Stimulated activated CD8-positive, alpha-beta memory T cell treated with anti-CD3 and anti-CD28 coated beads, Interleukin-2, amount 100 ng/mL, for 48 hours (primary cell): ENCODE measurements at places on chromosomes 2 and 18.

DNA sequence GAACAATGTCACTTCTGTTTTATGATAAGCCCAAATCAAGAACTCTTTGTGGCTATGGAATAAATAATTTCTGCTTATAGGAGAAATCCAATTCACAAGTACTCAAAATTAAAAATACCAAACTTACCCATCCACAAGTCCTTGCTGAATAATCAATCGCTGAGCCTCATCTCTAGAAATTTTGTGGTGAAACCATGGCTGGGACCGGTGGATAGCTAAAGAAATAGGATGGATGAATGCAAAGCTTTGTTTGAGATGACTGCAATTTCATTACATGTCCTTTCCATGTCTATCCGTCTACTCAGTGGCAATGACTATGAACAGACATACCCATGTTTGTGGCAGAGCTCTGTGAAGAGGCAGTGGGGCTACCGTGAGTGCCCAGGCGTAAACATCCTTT, 124.4 kb downstream of the GRB14 start:
- DNase-seq: no peak

GRCh38 chr2:96264086-96264485, 1.7 kb downstream of the TMEM127 start:
- DNase-seq: no peak

GRCh38 chr18:27331606-27332005, 146.5 kb upstream of the CHST9 start:
- no peak for DNase-seq

- DNase-seq: no peak
Observed at GRCh38 chr2:28360718-28361293, 31.9 kb upstream of the FOSL2 start.

- no peak for DNase-seq
Observed at GRCh38 chr2:218988164-218988563, 3.2 kb upstream of the FEV start.

- no peak for DNase-seq
Observed at GRCh38 chr2:210188190-210188589, 17.0 kb upstream of the KANSL1L start.

GRCh38 chr2:30505500-30506180, 58.6 kb downstream of the LCLAT1 start:
- no peak for DNase-seq

GRCh38 chr2:117703858-117704257, 110.6 kb upstream of the DDX18 start:
- DNase-seq: no peak

- no peak for DNase-seq
Observed at GRCh38 chr2:39050109-39050508, 70.7 kb downstream of the SOS1 start.

DNA sequence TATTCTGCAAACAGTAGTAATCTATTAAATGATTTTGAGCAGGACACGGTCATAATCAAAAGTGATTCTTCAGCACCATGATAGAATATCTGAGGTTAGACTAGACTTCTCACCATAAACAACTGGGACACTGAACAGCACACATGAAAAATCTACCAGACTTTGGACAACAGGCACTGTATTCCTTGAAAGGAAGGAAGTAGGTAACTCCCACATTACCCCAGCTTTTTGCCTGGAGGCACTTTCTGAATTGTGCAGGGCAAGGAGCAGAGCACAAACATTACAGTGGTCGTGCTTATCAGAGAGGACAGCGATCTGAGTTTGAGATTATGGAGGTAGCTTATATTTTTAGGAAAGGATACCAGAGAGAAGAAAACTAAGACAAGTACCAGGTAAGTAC, 25.3 kb upstream of the IL1RL1 start:
- no peak for DNase-seq

- DNase-seq: no peak
Observed at GRCh38 chr18:45398448-45398847, 216.8 kb upstream of the SLC14A2 start.
